Stimulated activated CD4-positive, alpha-beta T cell treated with anti-CD3 and anti-CD28 coated beads, Interleukin-12 subunit alpha, Interleukin-12 subunit beta, amount 100 ng/mL, for 48 hours (primary cell): ENCODE measurements at places on chromosomes 5 and 9.

GRCh38 chr5:154570572-154571324 lies 92.7 kb upstream of the HAND1 start:
- no peak for DNase-seq

- DNase-seq, result no peak
These were observed 11.4 kb upstream of the NRARP start for GRCh38 chr9:137313326-137313936.

GRCh38 chr5:96175090-96175489 lies 213.4 kb upstream of the ELL2 start:
- DNase-seq, result no peak

GRCh38 chr5:151083081-151083676 lies 2.3 kb upstream of the TNIP1 start:
- peak; percentile 61 for DNase-seq

GRCh38 chr5:6703806-6704205 lies 9.4 kb upstream of the TENT4A start:
- DNase-seq, result no peak
